SK-N-MC (cell line): ENCODE measurements at places on chromosomes 2 and 18.

DNA sequence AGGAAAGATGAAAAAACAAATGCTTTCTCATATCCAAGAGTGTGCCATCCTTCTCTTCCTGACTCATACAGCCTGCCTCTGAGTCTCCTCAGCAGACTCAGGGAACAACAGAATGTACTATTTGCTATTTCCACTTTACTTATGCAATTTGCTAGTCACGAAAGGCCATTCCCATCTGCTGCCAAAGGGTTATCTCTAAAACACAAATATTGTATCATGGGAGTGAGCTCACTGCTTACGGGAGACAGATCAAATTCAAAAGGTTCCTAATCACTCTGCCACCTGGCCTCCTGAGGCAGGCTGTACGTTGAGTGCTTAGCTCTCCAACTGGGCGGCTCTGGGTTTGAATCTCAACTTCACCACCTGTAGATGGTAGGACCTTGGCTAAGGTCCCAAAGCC lies 92.0 kb downstream of the GAREM1 start:
- no peak for DNase-seq

DNA sequence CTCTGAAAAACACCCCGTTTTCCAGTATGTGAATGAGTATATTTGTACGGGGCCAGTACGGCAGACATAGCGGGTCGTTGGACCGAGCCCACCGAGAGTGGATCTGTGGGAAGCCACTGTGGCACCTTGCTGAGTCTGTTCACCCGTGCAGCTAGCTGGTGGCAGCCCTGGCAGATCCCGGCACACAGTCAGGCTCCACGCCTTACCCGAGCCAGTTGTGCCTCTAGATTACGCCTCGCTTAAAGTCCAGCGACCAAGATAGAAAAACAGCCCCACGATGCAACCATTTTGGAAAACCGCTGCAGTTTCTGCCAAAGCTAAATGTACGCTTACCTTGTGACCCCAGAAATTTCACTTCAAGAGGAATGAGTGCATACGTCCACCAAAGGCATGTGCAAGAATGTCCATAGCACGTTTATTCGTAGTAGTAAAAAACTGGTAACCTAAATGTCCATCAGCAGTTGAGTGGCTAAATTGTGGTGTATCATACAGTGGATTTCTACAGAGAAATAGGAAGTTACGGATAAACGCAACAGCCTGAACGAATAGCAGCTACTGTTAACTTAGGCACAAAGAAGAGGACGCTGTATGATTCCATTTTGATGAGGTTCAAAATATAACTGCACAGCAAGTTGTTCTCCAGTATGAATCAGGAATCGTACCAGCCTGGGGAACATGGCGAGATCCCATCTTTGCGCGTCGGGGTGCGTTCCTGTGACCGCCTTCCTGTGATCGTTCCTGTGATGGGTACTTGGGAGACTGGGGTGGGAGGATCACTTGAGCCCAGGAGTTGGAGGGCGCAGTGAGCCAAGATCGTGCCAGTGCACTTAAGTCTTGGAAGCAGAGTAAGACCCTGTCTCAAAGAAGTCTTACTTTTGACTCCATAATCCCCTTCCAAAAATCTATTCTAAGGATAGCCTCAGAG lies 688 bp upstream of the WDR33 start:
- DNase-seq, result no peak

DNA sequence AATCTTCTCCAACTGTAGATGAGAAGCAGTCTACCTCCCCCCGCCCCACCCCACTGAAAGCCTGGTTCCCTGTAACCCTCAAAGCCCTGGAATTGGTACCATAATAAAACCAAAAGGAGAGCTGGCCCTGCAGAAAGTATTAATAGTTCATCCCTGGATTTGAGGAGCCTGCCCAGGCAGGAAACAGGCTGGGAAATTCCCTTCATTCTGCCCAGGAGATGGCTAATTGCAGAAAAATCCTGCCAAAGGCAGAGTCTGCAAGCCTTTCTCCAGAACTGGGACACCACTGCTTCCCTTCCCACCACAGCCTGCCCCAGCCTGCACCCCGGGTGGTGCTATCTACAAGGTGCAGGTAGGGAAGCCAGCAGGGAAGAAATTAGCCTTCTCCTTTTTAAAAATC lies 16.3 kb downstream of the GKN2 start:
- DNase-seq, result no peak

DNA sequence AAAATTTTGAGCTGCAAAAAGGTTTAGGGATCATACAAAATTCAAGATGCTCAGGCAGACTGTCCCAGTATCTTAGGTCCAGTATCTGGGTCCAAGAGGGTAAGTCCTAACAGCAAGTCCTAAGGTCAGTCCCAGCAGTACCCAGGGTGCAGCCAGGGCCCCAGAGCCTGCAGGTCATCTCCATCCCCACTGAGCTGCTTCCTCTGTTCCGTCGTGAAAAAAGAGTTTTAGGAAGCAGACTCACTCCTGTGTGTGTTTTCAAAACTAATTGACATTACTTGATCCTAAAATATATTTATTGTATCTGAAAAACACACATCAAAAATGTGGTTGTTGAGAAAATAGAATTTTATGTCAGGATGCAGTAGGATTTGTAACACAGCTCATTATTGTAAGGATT lies 69.9 kb upstream of the ALKAL2 start:
- no peak for DNase-seq

DNA sequence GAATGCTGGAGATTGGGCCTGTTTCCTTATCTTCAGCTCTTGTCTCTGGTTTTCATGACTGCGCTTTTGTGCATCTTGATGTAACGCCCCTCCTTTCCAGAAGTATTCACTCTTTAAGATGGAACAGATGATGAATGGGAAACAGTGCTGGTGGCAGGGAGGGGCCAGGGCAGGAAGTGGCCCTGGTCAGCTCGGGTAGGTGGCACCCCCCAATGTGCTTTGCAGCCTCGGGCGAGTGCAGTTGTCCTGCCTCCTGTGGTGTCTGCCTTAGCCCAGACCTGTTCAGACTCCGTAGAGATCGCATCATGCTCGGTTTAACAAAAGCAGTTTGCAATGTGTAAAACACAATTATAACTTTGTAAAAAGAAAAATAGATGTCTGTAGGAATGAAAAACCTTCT lies 17.0 kb upstream of the MGAT4A start:
- DNase-seq, result no peak
